ENCODE measurements at places on chromosomes 7 and 10.

- no peak for DNase-seq
Measured at GRCh38 chr7:10205696-10206095, 768.0 kb upstream of the PHF14 start.

- DNase-seq = no peak
Measured at GRCh38 chr7:4216016-4216415, 466.1 kb upstream of the FOXK1 start.

DNA sequence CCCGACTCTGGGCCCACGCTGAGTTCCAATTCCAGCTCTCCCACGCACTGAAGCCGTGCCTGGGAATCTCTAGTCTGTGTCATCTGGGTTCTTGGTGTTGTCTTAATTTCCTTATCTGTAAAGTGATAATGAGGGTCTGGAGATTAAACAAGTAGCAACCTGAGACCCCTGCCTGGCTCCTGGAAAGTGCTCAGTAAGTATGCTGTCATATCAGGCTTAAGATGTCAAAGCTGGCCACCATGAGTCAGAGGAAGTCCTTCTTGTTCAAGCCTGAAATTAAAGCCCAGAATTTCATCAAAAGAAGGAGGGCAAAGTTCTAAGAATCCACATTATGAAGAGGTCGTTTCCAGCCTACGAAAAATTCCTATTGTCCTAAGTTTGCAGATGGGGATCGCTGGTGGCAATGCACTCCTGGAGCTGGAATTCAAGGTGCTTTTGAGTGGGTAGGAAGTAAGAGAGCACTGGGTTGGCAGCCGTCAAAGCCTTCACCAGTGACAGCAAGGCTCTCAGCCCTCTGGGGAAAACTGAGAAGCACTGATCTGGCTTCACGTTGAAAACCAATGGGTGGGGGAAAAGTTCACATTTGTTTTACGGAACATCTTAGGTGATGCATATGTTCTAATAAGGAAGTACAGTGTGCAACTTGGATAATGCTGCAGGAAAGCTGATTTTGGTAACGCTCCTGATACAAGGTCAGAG is 50.3 kb upstream of the NCAPG2 start:
- DNase-seq = peak; percentile 59

GRCh38 chr7:132228240-132228639 is 348.0 kb downstream of the PLXNA4 start:
- DNase-seq = no peak

DNA sequence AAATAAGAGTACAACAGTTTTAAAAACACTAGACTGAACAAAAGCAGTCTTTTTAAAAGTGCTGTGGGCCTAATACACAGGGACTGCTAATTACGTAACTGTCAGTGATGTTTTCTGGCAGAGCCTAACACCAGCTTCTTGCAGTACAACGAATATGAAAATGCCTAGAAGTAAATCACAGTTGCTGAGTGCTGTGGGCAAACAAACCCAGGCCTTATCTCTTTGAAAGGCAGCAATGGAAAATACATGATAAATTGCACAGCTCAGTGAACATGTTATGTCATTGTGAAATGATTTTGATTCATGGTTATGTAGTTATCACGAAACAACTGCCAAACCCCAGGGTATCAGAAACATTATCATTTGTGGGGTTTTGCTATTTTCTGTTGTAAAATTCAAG is 428.4 kb downstream of the GFRA1 start:
- DNase-seq = no peak

- no peak for DNase-seq
Measured at GRCh38 chr7:101172005-101172853, 6.9 kb upstream of the VGF start.

DNA sequence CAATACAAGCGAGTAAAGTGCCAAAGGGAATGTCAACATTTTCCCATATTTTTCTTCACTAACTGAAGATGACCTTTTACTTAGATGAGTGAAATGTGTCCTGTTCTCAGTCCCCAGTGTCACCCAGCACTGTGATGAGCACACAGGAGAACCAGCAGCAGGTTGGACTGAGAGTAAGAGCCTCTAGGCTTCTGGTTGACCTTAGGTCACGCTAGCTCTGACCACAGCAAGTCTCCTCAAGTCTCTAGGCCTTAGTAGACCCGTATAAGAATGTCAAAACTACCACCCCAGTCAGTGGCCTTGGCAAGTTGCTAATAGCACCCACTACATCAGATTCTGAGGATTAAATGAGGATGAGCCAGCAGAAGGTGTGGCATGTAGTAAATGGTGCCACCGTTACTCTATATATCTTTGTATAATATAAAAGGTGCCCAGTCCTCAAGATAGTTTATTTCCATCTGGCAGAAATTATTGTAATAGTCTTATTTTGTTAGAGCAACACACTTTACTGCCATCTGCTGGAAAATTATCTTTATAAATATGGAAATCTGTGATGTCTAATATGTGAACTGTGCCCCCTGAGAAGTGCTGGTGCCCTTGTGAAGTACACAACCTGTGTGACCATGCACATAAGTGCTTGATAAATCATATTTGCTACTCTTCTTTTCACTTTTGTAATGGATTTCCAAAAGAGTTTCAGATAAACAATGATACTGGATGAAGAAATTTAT is 75.7 kb downstream of the SPAG6 start:
- no peak for DNase-seq

DNA sequence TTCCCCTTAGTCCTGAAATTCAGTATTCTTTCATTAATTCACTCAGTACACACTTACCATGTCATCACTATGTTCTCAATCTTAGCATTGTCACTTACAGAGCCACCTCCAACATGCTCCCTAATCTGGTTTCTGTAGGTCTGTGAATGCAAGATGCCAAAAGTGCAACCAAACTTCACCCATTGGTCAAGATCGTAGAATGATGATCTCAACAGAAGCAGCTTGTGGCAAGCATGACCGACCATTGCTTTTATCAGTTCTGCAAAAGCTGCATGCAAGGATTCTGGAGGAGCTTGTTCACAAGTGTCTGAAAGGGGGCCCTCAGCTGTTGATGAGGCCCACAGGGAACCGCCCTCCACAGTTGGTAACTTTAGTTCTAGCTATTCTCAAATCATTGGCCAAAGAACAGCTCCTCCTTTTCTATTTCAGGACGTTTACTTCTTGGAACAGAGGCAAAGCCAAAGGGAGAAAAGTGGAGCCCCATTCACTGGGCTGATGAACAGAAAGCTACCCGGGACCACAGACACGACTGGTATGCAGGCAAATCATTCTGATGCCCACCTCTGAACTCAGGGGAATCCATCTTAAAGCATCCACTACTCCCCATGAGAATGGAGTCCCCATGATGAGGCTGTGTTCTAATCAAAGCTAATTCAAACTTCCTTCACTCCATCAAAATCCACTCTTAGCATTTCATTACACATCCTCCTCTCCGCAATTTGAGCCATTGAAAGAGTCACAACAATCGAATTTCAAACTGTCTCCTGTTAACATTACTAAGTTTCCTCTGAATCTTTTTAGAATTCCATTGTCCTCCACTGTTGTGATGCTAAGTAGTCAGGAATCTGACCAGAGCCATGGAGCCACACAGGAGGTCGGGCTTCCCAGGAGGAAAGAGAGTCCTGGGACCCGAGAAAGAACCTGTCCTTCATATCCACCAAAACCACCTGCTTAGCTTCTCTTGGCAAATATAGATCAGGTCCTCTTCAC is 13.9 kb downstream of the GRB10 start:
- DNase-seq = no peak

GRCh38 chr10:47169581-47169980 is 130.4 kb upstream of the GDF10 start:
- no peak for DNase-seq

GRCh38 chr10:112532956-112533355 is 85.9 kb downstream of the VTI1A start:
- DNase-seq = no peak

Measured in putamen (tissue), 1 donor.